ENCODE measurements at places on chromosomes 1 and 21.

- no peak for DNase-seq
Observed at GRCh38 chr1:88701275-88701674, 17.2 kb downstream of the PKN2 start.

DNA sequence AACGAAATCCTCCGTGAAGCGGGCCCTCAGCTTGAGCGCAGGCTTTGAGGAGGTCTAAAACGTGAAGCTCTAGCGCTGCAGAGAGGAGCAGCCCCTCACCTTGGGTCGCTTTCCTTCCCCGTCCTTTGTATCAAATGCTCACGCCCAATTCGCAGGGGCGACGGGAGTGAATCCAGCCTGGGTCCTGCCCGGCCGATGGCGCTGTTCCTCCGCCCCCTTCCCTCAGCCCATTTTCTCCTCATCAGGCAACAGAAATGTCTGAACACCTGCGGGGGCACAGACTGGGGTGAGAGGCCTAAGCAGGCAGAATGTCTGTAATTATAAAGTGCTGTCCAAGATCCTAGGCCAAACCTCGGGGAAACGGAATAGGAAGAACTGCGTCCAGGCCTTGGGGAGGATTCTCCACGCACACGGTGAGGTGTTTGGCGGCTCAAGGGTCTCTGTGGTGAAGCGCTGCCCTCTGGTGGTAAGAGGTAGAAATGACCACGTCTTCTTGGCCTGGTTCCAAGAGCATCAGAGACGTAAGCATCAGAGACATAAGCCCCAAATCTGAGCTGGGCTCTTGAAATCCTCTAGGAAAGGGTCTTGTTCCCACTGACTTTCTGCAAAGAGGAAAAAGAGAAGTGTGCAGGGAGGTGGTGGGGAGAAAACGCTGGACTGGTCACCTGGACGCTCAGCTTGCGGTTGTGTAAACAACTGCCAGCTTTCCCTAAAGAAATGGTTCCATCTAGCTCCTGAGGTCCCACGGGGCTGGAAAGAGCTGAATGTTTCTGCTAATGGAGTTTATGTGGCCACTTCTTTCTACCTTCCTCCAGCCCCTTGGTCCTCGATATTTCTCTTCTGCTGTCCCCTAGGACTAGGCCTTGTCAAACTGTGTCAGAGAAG, 92.1 kb upstream of the CD53 start:
- peak; percentile 55 for DNase-seq

DNA sequence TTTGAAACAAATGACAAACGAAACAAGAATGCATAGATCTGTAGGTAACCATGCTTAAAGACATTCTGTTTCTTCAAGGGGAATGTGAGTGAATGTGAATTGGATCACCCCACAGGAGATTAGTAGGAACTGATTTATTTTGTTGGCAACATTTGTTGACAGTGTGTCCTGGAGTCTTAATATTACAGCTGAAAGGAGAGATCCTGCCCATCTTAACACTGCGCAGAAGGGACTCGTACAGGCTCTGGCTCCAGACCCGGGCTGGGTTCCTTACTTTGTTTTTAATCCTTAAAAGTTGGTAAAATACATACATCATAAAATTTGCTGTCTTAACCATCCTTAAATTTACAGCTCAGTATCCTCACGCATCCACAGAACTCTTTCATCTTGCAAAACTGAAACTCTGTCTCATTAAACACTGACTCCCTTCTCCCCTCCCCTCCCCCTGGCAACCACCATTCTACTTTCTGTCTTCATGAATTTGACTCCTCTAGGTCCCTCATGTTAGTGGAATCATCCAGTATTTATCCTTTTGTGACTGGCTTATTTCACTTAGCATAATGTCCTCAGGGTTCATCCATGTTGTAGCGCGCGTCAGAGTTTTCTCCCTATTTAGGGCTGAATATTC, 74.1 kb downstream of the GALNT2 start:
- DNase-seq: no peak

- peak; percentile 2 for DNase-seq
Observed at GRCh38 chr1:35030756-35031446, 844 bp downstream of the ZMYM6 start.

DNA sequence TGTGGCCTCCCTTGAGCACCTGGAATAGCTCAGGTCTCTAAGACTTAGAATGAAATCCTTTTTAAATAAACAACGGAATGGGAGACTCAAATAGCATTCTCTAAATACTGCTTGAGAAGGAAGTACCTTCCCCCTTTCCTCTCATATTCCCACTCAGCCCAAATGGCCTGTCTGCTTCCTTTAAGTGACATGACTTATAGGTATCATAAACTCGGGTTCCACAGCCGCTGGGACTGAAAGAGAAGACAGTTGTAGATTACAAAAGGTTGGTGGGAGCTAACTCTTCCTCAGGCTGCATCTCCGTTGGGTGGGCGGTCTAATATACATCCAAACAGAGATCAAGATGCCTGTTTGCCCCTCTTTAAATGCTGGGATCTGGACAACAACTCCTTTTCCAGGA, 1.2 kb upstream of the HMCN1 start:
- DNase-seq: no peak

- DNase-seq: no peak
Observed at GRCh38 chr1:113538225-113538624, 147.9 kb downstream of the MAGI3 start.

- no peak for DNase-seq
Observed at GRCh38 chr1:25818569-25818968, 1.2 kb upstream of the MTFR1L start.

DNA sequence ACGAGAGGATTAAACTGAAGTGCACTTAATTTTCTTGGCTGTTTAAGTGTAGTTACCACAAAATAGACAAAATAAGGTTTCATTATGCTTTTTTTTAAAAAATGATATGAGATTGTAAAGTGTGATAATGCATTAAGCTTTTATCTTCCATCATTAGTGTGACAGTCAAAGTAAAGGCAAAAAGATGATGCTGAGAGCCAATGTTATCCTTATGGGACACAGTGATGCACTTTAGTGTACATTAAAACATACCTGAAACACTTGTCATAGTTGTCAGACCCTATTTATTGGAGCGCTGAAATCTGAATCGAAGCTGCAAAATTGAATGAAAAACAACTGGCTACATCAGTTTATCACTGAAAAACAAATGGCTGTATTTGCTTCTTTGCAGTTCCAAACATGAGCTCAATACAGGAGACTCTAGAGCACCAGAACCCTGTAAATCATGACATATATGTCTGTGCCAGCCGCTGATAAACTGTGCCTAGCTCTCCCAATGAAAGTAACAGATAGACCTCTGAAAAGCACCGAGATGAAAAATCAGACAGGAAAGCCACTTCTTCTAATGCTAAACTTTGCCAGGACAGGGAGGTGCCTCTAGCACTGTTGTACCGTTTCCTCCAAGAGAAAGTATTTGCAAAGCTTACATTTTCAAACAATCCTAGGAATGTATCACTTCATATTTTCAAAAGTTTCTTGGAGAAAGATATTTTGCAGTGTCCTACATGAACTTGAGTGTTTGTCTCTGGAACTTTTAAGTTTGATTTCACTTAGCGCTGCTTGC, 120.7 kb upstream of the TMPRSS15 start:
- no peak for DNase-seq

DNA sequence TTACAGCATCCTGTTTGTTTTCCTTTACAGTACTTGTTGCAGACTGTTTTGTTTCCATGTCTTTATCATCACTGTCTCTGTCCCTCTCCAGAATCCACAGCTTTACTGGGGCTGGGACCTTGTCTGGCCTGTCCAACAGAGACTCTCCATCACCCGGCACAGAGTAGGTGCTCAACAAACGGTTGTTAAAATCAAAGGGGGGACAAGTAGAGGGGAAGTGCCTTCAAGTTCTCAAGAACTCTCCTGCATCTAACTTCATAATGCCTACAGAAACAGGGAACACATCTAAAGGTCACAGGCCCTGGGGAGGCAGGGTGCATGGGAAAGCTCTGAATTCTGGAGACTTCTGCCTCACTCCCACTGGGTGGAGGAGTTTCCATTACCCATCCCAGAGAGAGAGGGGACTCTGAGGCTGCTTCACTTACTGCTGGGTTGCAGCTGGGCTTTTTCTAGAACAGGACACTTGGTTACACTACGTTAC, 2.3 kb upstream of the ECE1 start:
- DNase-seq: no peak

- DNase-seq: no peak
Observed at GRCh38 chr1:4489486-4489885, 164.9 kb upstream of the AJAP1 start.

- no peak for DNase-seq
Observed at GRCh38 chr1:248243204-248243603, 12.0 kb downstream of the OR2M4 start.

GRCh38 chr1:189775343-189775742, 702.3 kb downstream of the BRINP3 start:
- DNase-seq: no peak

DNA sequence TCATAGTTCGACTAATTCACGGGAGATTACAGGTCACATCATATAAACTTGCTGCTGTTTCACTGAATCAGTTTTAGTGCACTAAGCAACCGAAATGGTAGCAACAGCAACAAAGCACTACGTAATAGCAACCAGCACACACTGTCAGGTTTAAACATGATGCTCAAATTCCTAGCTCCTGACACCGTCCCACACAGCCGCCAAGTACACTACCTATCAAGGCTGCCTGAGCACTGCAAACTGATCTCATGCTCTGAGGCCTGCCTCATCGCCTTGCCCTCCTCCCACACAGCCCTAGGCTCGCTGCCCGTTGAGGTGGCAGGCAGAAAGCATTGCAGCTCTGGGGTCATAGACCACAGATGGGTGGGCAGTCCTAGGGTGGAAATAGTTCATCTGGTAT, 12.4 kb downstream of the LAMC2 start:
- DNase-seq: no peak
